ENCODE measurements at places on chromosomes 5 and 9.

- no peak for DNase-seq
These were observed 532.1 kb upstream of the DMAC1 start for GRCh38 chr9:8331507-8332330.

DNA sequence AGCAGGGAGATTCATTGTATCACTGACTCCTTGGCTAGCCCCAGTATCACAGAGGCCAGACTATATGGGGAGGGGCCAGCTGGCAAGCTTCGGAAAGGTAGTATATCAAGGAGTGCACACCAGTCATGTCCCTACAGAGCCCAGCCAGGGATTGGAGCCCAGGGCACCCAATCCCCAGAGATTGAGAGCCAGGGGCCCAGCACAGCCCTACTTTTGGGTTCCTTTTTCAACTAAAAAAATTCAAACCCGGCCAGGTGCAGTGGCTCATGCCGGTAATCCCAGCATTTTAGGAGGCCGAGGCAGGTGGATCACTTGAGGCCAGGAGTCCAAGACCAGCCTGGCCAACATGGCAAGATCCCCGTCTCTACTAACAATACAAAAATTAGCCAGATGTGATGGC is 5.4 kb upstream of the MYORG start:
- no peak for DNase-seq

DNA sequence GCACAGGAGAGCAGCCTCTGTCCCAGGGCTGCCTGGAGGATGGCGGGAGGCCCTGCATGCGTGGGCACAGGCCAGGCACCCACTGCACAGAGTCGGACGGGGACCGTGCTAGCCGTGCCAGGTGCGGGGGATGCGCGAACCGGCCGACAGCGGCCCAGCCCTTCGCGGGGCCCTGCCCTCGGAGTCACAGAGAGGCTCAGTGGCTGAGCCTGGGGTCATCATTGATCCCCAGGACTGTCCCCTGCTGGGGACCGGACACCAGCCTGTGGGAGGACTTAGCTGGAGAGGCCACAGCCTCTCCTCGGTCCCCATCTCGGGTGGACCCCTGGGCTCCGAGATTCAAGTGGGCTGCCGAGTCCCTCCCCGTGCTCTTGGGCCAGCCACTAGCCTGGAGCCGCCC is 19.1 kb upstream of the LAMC3 start:
- no peak for DNase-seq

DNA sequence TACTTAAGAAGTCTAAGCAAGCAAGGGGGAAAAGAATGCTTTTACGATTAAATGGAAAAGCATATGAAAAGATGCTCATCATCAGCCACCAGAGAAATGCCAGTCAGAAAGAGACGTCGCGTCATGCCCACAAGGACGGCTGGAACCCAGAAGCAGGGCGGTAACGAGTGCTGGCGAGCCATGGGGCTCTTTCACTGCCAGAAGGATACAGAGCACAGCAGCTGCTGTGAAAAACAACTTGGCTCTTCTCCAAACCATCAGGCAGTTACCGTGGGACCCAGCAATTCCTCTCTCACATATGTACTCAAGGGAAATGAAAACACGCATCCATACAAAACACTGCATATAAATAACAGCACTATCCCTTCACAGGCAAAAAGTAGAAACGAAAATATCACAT is 95.5 kb downstream of the CAMSAP1 start:
- DNase-seq, result no peak

DNA sequence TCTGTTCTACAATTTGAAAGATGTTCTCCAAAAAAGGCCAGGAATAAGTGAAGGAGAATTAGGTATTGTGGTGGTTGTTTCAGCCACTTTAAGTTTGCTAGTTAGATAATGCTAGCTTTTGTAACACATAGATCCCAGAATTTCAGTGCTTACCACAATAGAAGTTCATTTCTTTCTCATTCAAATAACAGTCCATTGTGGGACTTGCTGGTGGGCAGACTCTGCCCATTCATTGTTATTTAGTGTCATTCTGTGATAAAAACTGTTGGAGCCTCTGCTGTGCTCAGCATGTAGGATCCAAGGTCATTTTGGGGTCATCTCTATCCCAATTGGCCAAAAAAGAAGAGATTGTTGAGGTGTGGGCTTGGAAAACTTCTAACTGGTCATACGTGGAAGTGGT is 106.8 kb downstream of the CCDC192 start:
- DNase-seq, result no peak

GRCh38 chr5:174300941-174301761 is 255.6 kb downstream of the NSG2 start:
- no peak for DNase-seq

- no peak for DNase-seq
These were observed 39.6 kb downstream of the WNK2 start for GRCh38 chr9:93223260-93224180.

GRCh38 chr9:21267485-21268346 is 27.9 kb upstream of the IFNA14 start:
- DNase-seq, result no peak

- peak; percentile 42 for DNase-seq
These were observed 435 bp downstream of the ZNF189 start for GRCh38 chr9:101398930-101399642.

- DNase-seq, result no peak
These were observed 692 bp downstream of the PSAT1 start for GRCh38 chr9:78297672-78297961.

DNA sequence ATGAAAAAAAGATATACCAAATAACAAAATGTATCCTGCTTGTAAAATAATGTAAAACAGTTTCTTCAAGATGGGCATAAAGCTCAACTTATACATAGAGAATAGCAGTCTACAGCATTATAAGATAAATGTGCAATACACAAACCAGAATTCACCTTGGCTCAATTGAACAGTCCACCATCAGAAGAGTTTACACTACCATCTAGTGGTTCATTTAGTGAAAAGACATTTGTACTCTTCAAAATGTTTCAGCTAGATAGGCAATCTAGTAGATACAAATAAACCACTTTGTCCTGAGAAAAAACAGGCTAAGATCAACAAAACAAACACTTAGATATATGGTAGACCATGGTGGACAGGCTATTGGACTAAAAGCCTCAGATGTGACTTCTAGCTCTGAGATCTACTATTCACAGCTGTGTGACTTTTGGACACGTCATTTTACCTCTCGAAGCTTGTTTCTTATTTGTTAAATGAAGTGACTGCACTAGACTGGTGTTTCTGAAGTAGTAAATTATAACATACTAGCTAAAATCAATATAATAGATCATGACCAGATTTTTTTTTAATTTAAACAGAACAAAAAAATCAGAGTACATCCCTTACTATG is 22.1 kb upstream of the TPD52L3 start:
- no peak for DNase-seq

GRCh38 chr9:87276327-87276841 is 221.3 kb upstream of the DAPK1 start:
- DNase-seq, result no peak

GRCh38 chr5:9198394-9198793 is 347.5 kb downstream of the SEMA5A start:
- DNase-seq, result no peak

DNA sequence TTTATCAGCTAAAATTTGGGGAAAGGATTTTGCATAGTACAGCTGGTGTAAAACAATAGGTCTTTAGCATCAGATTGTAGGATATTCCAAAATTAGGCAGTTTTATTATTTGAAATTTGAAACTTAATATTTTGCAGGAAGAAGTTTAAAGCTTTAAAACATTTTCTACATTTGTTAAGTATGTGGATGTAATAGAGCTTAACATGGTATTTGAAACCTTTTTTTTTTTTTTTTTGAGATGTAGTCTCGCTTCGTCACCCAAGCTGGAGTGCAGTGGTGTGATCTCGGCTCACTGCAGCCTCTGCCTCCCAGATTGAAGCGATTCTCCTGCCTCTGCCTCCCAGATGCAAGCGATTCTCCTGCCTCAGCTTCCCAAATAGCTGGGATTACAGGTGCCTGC is 2.9 kb downstream of the DENND4C start:
- no peak for DNase-seq

GRCh38 chr5:169325273-169325672 is 24.3 kb upstream of the SLIT3 start:
- DNase-seq, result no peak

DNA sequence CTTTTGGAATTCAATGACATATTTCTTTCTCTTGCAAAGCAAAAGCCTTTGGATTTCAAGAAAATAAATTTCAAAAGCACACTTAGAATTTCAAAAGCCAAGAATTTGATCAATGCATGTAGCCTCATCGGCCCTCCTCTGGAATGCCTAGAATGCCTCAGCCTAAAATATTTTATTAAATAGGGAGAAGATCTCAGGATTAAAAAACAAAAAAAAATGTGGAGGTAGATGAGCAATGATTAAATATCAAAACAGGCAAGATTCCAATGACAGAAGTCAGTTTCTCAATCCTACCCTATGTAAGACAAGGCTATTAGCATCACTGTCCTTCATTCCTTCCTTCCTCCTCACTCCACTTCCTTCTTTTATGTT is 169.0 kb downstream of the CDH6 start:
- no peak for DNase-seq

- no peak for DNase-seq
These were observed 376.5 kb upstream of the DAB2 start for GRCh38 chr5:39801306-39801705.

GRCh38 chr9:27157736-27158135 is 48.7 kb downstream of the TEK start:
- no peak for DNase-seq

GRCh38 chr5:31185951-31186350 is 7.5 kb upstream of the CDH6 start:
- DNase-seq, result no peak

GRCh38 chr5:60141119-60141518 is 247.6 kb upstream of the PDE4D start:
- DNase-seq, result no peak

GRCh38 chr9:124222918-124223720 is 34.6 kb upstream of the NEK6 start:
- no peak for DNase-seq

DNA sequence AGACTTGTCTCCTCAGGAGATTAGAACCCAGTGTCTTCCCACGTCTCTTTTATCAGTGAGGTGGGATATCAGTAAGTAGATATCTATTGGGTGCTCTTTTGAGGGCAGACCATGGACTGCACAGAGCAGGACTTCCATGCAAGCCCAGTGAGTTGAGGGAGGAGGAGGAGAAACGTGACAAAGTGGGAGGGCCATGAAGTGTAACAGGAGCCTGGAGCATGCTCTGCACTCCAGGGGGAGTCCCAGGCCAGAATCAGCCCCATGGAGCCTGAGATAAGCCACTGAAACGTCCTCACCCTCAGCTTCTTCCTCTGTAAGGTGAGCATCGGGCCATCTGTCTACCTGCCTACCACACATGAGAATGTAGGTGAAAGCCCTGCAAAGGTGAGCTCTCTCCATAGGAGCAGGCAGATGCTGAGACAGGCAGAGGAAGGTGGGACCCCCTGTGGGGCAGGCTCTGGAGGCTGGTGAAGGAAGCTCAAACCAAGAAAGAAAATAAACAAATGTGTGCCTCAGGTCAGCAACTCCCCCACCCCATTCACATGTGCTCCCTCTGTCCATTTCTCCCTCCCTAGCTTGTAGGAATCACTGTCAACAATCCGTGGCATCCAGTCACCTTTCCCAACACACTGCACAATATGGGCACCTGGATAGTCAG is 87.4 kb downstream of the NRG2 start:
- no peak for DNase-seq

DNA sequence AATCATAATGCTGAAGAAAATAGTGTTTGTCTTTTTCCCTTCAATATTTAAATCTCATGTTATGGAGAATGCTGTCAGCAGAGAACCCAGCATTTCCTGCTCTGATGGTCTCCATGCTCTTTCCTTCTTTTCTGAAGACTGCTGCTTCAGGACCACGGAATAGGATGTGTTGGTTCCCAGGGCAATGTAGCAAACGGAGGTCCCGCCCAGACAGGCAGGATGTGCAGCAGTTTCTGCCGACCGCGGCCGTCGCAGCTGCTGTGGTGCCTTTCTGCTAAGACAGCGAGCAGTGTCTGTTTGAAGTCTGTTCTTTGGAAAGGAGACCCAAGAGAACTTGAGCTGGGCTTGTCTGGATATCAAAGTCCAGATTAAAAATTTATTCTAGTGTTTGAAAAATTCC is 654.3 kb downstream of the CCDC171 start:
- DNase-seq, result no peak

DNA sequence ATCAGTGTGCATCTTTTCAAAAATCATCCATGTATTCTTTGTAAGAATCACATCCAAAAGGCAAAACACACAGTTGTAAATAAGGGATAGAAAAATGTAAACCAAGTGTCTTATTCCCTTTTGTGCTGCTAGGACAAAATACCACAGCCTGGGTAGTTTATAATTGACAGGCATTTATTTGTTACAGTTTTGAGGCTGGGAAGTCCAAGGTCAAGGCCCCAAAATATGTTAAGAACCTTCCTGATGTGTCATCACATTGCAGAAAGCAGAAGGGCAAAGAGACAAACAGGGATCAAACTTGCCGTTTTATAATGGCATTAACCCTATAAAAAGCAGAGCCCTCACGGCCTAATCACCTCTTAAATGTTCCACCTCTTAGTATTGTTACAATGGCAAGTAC is 364.8 kb downstream of the MED10 start:
- DNase-seq, result no peak

- no peak for DNase-seq
These were observed 172.3 kb downstream of the PAPPA start for GRCh38 chr9:116325924-116326323.

DNA sequence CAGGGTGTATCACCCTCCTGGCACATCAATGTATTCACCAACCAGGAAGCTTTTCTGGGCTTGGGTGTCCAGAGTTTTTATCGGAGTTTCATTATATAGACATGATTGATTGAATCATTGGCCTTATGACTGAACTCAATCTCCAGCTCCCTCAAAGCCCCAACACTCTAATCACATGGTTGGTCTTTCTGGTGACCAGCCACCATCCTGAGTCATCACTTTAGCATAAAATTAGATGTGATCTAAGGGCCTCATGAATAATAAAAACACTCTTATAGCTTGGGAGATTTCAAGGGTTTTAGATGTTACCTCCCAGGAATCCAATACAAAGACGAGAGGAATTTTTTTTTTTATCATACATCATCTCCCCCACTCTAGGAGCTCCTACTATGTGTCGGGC is 7.7 kb upstream of the PBX3 start:
- no peak for DNase-seq

DNA sequence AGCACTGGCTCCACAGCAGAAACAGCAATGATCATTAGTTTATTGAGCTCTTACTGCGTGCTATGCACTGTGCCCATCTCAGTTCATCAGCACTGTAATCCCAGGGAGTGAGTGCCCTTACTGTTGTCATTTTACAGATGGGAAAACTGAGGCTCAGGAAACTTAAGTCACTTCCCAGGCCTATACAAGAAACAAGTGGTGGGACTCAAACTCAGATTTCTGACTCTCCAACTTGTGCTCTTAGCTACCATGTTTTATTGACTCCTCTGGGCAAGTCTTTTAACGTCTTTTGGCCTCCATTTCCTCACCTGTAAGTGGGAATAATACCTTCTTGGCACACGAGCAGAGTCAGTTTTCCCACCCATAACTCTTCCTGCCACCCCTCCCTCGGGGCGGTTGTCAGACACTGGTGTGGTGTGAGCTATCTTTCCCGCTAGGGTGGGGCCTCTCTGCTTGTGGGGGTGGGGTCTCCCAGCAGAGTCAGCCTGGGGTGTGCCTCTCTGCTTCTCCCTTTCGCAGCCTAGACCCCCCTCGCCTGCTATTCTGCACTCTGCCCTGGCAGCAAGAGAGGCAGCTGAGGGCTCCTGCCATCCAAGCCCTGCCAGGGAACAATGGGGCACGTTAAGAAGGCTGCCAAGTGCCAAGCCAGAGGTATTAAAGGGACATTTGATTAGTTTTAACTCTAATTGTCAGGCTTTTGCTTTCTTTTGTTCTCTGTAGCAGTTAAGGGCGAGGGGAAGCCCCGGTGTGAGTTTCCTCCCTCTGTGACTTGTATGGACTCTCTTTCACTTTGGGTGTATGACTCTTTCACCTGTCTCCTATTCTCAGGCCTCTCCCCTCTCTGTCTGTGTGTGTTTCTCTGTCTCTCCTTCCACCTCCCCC is 12.1 kb downstream of the GALNT10 start:
- DNase-seq, result peak; percentile 43
